ENCODE measurements at places on chromosomes 11 and 22.

- no peak for DNase-seq
Observed at GRCh38 chr11:121486054-121486453, 33.3 kb upstream of the SORL1-AS1 start.

- peak; percentile 27 for DNase-seq
Observed at GRCh38 chr11:69934861-69935494, 115.8 kb upstream of the FGF3 start.

DNA sequence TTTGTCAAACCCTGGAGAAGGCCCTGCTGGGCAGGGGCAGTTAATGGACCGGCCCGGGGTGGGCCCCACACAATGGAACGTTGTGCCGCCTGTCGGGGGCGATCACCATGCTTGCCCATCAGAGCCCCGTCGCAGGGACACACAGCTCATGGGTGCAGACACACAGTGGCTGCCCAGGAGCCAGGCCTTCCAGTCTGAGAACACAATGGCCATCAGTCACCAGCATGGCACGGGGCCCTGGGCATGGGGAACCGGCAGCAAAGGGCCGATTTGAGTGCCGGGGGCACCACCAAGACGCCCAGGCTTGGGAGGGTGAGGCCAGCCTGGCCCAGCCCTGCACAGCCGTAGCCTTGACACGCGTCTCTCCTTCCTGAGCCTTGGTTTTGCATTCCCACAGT, 7.1 kb downstream of the LINC01488 start:
- no peak for DNase-seq

GRCh38 chr22:49566693-49567092, 261.0 kb downstream of the BRD1 start:
- DNase-seq, result no peak

DNA sequence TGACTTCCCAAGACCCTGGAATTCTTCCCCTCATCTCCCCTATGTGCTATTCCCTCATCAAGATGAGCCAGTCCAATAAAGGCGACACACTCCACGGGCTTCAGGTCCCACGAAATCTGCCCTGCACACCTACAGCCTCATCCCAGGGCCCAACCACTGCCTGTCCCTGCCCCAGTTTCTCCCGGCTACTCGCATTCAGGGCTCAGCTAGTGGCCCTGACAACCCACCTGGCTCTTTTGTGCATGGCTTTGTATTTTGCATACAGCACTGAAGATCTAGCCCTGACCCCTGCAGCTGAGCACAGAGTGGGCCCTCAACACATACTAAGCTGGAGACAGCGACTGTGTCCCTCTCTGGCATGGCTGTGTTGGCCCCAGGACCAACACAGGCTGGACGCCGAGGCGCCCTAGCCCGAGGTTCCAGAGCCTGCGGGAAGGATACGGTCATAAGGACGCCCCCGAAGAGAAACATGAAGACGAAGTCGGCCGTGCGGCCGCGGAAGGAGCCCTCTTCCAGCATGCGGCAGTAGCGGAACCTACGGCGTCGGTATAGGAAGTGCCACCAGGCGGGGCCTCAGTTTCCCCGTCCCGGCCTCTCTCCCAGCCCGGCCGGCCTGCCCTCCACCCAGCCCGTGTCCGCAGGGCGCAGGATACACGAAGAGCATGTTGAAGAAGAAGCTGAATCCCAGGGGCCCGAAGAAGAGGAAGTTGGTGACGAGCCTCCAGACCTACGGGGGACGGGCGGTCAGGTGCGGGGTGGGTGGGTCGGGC, 710 bp downstream of the DERL3 start:
- no peak for DNase-seq
